Heart left ventricle (tissue), 16 donors: ENCODE measurements at places on chromosomes 3 and 15. TPM values are rescaled to one million over a fixed set of nuclear protein-coding genes. Genes with fewer than 3 reads are reported as not detected.

The CP gene
- polyA plus RNA-seq: 3.6 TPM

- DNase-seq: no peak
These were observed 382.6 kb upstream of the THBS1 start for GRCh38 chr15:39198044-39199000.

DNA sequence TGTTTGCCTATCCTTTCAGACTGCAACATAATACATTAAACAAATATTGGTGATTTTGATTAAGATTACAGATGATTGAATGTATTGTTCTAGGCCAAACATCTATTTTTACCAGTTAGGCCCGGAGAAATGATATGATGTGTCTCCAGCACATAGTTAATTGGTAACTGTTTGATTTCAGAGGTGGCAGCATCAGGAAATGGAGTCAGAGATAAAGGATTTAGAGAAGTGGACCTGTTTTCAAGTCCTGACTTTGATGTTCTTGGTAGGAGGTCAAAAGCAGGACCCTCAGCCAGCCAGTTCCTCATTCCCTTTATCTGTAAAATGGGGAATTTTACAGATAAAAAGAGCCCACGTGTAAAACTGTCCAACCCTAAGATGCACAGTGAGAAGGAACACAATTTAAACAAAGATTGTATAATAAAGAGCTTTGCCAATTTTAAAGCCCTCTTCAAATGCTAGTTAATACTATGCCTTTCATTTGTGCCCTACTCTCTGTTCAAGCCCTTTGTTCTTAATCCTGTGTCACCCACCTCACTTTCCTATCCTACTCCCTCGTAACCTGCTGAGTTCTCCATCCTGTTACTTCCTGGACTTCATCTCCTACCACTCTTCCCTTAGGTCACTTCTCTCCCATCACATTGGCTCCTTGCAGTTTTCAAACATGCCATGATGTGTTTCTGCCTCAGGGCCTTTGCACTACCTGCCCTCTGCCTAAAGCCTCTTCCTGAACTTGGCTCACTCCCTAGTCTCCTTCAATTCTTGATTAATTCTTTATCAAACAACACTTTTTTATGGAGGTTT, 2.5 kb downstream of the TMEM212 start:
- DNase-seq: no peak

DNA sequence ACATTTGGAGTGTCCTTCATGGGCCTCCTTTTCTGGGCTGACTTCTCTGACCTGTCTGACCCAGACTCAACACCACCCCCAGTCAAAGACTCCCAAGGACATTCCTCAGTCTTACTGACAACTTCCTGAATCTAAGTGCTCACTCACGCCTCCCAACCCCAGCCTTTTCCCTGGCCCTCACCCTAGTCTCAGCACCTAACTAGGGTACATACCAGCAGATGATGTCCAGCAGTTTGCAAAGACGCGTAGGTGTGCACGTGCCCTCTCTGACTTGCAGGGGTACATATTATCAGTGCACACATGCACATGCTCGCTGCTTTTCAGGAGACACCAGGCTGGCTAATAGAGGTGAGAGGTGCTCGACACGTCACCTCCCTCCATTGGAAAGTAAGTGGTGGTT, 38.7 kb upstream of the SLCO2A1 start:
- DNase-seq: no peak

The TTLL3 gene
- polyA plus RNA-seq: 17.3 TPM

DNA sequence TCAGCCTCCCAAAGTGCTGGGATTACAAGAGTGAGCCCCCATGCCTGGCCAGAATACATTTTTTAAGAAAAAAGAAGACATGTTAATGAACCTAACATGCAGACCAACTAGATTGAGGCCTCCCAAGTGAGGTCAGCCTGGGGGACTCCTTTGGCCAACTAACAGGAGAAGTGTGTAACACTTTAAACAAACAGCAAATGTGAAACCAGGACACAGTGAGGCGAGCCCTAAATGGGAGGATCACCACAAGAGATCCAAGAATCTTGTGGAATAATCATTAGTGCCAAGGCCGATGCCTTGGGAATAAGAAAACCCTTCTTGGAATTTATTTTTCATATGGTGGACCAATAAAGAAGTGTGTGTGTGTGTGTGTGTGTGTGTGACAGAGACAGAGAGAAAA, 73.9 kb downstream of the ATP10A start:
- peak; percentile 50 for DNase-seq

The TADA3 gene
- 53.3 TPM for polyA plus RNA-seq

GRCh38 chr15:50881121-50882048, 27.1 kb upstream of the AP4E1 start:
- DNase-seq: no peak

DNA sequence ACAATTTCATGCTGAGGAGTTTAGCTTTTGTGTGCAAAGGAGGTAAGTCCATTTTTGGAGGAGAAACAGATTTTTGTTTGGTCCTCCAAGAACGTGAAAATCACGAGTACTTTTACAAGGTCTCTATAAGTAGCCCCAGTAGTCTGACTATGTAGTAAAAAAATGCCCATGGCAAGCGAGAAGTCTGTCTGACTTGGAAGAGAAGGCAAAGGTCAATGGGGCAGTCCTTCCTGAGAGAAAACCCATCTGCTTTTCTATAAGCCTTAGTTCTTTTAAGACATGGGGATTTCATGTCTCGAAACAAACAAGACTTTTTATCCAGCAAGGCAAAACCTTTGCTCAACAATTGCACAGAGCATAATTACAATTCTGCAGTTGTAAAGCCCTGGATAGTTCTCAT, 183.2 kb downstream of the GAP43 start:
- DNase-seq: no peak

- no peak for DNase-seq
These were observed 638 bp downstream of the WDR5B start for GRCh38 chr3:122415104-122415744.
